ENCODE measurements at places on chromosomes 6 and 20.

GRCh38 chr6:131101911-131102680 lies 33.2 kb upstream of the AKAP7 start:
- DNase-seq: no peak

DNA sequence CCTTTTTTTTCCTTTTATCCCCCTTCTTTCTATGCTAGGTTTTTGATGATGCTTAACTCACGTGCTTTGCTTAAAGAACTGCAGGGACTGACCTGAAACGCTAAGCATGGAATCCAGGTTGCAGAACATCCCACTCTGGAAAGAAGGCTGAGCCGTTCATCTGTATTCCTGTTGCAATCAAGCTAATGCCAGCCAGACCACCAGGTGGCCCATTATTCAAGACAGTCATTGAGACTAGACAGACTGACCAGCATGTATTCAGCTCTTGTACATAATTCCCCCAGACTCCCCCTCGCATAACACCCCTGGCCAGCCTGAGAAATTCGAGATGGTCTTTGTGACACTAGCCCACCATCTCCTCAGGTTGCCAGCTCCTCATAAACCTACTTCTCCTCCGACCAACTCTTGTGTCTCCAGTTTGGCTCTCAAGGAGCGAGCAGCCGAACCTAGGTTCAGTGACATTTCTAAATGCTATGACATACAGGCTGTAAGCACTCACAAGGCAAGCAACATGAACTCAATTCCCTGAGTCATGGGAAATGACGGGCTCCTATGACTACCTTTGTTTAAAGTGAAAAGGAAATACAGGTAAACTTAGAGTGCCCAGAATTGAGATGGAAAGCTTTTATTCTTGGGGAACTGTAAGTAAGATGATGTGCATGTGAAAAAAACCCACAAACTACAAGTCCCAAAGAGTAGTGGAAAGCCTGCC lies 309.3 kb upstream of the CDYL start:
- DNase-seq: no peak

- no peak for DNase-seq
Measured at GRCh38 chr20:44069203-44070011, 117.6 kb downstream of the JPH2 start.

DNA sequence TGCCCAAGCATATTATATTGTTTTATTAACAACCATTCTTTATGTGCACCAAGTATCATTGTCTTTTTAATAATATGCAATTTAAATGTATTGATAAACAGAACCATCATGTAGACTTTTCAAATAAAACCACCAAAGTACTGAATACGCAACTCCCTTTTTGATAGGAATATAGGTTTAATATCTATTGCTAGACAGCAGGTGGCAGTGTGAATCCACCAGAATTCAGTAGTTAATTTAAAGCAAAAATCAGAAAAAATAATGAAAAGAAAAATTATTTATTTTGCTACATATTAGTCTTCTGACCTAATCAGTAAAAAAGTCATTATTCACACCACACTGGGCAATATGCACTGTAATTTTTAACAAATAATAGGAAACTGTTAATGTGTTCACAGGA lies 143.7 kb downstream of the KLHL32 start:
- DNase-seq: peak; percentile 18

DNA sequence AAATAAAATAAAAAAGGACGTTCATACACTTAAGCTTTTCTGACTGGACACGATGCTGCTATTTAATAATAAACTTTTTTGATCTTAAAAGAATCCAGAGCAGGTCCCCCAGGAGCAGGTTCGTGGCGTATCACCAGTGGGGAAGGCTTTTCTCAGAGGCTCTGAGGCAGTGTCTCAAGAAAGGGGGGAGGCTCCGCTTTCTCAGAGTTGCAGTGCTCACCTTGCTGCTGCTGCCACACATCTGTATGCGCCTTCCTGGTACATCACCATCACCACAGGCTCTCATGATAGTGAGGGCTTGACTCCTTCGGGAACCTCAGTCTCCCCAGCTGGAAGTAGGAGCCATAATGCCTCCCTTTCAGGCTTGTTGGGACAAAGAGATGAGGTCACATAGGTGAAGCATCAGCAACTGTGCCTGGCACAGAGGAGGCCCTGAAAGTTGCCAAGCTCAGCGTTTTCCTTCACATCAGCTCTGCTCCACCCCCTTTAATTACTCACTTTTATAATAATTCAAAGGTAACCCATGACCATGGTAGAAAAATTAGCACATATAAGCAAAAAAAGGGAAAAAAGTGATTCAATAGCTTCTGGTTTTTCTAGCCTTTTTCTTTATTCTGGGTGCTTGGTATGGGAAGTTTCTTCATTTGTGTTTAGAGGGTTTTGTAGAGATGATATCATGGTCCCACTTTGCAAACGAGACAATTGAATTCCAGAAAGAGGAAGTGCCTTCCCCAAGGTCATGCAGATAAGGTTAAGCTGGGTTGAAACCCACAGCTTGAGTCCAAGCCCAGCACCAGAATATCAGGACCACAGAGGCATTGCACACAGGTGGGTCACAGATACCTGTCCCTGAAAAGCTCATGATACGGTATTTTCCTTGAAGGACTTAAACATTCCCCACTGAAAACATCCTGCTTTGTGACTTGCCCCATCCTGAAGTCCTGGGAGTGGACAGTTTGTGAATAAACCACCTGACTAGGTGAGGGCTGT lies 24.5 kb downstream of the SRSF3 start:
- DNase-seq: no peak

DNA sequence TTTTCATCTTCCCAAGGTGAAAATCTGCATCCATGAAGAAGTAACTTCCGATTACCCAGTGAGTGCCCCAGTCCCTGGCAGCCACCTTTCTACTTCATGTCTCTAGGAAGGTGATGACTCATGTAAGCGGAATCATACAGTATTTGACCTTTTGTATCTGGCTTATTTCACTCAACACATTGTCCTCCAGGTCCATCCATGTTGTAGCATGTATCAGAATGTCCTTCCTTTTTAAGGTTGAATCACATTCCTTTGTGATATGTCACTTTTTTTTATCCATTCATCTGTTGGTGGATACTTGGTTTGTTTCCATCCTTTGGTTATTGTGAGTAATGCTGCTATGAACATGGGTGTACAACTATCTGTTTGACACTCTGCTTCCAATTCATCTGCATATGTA lies 176.3 kb upstream of the CDYL start:
- no peak for DNase-seq

DNA sequence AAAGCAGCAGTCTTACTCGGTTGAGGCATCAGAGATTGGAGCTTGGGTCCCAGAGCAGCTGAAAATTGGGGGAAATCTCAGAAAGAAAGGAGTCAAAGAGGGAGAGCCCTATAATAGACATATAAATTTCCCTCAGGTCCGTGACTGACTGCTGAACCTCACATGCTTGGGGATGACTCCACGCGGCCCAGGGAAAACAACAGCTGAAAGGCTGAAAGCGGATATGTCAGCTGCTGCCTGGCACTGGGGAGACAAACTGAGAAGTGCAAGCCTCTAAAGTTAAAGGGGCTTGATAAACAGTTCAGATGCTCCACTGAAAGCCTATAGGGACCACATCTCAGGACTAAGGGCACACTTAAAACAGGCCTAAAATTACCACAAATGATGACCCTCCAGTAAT lies 255.9 kb upstream of the RIN2 start:
- peak; percentile 22 for DNase-seq

DNA sequence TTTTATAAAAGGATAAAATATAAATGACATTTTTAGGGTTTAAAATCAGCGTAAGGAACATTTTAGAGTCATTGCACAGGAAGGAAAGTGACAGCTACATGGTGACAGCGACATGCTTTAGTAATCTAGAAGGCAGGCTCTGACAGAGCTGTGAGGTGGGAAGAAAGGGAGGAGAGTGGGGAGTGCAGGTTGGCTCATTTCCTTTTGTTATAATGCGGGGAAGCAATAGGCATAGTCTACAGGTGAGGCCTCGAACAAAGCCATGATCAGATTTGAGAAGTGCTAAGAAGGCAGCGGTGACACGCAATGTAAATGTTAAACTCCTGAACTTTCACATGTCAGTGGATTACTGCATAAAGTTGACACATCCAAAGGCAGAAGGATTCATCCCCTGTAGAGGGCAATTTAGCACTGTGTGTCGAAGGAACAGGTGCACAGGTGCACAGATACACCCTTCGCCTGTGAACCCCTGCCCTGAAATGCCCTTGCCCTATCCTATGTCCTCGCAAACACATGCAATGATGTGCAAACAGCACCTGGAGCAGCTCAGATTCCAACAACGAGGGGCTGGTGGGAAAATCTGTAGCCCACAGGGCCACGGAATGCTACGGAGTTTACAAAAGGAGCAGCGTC lies 32.4 kb upstream of the SMOC2 start:
- no peak for DNase-seq

DNA sequence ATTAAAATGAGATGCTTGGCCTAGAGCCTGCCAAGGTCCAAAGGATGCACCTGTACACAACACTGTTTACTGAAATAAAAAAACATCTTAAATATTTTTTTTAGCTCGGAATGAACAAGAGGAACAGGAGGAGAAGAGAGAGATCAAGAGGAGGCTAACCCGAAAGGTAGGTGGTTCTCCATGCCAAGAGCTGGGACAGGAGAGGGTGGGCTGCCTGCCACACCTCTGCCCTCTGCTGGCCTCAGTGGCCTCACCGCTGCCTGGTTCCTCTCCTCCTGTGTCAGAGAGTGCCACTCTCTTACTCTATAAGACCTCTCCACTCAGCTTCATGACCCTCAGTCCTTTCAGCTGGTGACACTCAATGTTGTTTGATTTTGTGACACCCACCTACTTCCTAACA lies 50.2 kb downstream of the TBC1D7 start:
- no peak for DNase-seq

DNA sequence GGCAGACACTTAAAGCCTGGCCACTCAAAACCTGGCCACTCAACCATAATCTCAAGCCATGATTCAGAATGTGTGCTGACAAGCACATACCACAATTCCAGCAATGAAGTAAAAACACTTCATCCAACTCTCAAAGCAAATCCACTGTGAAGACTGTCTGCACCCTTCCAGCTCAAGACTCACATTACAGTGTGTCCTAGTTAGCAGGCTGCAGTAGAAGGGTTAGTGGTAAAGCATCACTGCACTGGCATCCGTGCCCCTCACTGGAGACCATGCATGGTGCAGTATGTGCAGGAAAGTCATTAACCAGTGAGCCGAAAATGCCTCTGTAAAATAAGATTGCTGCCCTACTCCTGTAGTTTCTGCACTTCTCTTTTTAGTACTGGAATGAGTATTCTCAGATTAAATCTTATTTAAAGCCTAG lies 43.4 kb downstream of the SLC23A2 start:
- no peak for DNase-seq

- no peak for DNase-seq
Measured at GRCh38 chr6:136769124-136769523, 23.2 kb downstream of the MAP3K5 start.

DNA sequence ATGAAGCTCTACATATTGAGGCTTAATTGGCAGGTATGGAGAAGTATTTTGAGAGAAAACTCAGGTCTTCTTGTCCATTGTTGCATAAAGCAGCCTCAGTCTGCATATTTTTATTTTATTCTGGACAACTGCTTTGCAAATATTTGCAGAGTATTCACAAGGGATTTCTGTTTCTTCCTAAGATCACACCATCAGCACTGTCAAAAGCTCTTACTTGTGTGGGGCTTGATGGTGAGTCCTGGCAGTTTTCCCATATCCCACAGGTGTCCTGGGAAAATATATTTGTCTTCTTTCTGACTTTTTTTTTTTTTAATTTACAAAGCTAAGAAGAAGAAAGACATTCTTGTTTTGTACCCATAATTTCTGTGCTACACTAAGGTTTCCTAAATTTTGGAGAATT lies 16.9 kb upstream of the MLIP start:
- no peak for DNase-seq

- DNase-seq: no peak
Measured at GRCh38 chr20:44409132-44409600, 53.7 kb downstream of the HNF4A start.

- no peak for DNase-seq
Measured at GRCh38 chr6:130975325-130975724, 87.7 kb downstream of the EPB41L2 start.

DNA sequence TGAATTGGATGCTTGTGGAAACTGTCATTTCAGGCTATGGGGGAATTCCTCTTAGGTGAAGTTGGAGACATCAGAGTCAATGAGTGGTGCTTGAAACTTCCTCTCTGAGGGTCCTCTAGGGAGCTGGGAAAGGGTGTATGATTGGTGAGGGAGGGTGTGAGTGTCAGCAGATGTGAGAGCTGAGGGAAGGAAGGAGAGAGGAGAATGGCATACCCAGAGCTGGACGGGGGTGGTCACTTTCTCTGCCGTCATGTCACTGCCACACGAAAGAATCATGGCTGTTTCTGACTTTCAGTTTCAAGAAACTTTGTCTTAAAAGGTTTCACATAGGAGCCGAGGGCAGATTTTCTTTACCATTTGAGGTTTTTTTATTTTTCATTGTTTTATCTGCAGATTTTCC lies 50.3 kb downstream of the DEK start:
- no peak for DNase-seq

DNA sequence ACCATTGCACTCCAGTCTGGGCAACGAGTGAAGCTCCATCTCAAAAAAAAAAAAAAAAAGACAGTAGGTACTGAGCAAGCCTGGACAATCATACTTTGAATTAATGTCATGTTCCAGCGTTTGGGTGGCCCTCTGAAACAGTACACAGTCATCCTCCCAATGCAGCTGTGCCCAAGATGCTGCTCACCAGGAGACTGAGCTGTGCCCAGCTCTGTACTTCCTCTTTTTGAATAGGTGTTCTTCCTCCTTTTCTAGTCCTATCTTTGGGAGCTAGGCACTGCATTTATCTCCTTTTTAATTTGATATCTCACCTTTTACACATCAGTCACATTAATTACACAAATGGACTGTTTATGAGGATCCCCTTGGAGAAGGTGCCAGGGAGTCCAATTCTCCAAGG lies 101.5 kb downstream of the RPP40 start:
- no peak for DNase-seq

DNA sequence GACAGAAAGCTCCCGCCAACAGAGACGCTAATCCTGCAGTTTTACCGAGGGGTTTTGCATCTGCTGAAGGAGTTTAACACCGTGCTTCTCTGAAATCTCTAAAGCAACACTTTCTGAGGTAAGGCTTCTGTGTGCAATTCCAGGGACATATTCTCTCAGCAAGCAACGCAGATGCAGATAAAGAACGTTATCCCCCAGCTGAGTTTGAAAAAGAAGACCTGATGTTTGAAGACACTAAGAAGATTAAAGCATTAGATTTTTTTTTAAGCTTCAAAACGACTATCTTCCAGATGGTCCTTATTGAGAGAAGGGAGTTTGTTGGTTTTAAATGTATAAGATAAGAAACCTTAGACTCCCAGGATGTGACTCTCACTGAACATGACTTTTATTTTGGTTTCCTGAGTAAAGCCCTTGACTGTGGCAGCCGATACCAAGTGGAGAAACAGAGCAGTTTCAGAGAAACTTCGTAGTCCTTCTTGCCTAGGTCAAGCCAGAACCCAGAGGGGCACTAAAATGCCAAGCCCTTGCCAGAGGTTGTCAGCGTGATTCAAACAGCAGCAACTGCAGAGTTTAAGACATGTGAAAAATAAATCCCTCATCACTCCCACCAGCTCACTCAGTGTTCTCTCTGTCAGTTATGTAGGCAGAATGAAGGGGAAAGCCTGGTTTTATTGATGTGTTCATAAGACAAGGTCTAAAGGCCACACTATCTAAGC lies 353.3 kb upstream of the CNR1 start:
- no peak for DNase-seq
